ENCODE measurements at places on chromosomes 3 and 15.

DNA sequence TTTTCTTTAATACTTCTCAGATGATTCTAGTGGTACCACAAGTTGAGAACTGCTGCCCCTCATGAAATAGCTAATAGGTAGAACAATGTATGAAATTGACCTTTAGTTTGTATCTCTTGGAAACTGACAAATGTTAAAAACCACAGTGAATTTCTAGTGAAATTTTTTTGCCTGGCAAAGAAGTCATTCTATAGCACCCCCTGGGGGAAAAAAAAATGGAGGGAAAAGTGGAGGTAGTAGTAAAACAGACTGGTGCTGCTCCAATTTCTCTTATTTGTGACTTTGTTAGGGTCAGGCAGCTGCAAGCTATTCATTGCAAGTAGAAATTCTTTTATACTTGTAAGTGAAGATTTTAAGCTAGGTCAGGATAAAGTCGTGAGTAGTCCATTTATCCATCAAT is 605.0 kb downstream of the NLGN1 start:
- DNase-seq: no peak

DNA sequence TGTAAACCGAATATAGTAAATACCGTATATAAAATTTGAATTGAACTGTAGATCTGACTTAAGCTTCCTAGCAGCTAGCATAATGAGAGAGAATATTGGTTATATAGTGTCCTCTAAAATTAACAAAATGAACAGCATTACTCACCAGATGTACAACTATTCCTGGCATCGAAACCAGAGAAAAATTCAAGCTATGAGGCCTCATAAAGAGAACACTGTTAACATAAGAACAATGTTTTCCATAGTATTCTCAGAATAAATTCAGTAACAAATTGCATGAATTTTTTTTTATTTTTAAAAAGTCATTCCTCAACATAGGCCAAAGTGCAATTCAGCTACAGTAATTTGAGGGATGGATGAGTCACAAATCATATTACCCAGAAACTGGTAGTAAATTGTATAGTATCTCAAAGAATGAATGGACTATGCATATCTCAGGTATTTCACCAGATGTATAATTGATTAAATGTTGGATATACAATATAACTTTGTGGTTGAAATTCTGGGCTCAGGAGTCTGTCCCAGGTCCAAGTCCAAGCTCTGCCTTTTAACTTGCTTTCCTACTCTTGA is 5.0 kb downstream of the TMEM207 start:
- DNase-seq: no peak

DNA sequence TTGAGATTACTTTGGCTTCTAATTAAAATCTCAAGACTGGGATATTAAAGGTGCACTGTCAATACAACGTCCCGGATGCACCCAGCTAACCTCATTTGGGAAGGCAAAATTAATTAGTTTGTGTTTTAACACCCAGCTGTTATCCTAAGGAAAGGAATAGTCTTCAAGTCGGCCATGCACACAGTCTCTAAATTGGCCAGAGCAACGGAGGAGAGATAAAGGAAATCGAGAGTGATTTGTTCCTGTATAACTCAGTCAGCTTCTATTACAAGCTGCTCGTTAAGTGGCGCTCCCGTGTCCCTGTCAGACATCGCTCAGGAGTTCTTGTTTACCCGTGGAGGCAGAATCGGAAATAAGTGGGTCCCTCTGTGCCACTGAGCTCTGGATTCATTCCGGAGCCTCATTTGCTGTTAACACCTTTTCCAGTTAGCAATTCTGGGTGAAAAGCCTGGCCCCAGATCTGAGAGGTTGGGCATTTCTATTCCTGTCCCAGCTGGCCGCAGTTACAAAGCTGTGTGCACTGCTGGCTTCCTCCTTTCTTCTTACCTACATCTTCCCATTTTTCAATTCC is 63.9 kb downstream of the ST8SIA2 start:
- DNase-seq: peak; percentile 31

GRCh38 chr3:172573422-172573821 is 50.2 kb upstream of the TNFSF10 start:
- DNase-seq: no peak

DNA sequence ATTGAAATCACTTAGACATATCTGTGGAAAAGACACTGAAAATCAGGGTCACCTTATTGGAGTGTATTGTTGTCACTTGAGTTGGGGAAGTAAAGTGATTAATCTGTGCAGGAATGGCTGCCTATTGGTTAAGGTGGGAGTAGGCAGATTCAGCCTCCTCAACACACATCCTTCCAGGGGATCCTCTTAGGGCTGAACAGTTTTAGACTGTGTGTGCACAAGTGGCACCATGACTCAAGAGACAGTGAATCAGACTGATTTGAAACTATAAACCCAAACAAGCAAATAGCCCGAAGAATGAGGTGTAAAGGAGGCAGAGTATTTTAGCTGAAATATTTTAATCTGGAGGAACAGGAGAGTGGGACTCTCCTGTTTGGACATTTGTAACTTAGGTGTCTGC is 4.9 kb downstream of the ABHD17C start:
- DNase-seq: no peak
